ENCODE measurements at places on chromosomes 16 and 17.

- peak; percentile 35 for DNase-seq
These were observed 5.3 kb upstream of the WIPI1 start for GRCh38 chr17:68462381-68463210.

DNA sequence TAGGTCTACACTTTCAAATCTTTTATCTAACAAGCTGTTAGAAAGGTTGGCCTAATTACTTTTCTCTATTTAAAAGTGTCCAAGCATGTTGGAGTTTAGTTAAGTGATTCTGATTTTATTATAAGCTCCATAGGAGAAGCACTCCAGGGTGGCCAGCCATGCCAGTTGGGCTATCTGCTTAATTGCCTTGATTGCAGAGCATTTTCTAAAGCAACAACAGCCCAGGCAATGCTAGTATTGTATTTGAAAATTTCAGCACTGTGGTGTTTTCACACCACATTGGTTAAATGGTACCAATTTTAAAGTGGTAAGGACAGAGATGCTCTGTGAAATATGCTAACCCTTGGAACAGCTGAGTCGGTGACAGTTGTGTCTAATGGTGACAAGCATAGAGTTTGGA is 510.5 kb upstream of the CDH8 start:
- DNase-seq: no peak

- DNase-seq: no peak
These were observed 6.7 kb downstream of the TOM1L1 start for GRCh38 chr17:54907376-54907775.

GRCh38 chr16:66696669-66697630 is at the start of gene CMTM4:
CMTM4 (minus strand) TSS chr16:66696743; CDS start chr16:66696525, 218 bp downstream.
- peak; percentile 75 for DNase-seq

DNA sequence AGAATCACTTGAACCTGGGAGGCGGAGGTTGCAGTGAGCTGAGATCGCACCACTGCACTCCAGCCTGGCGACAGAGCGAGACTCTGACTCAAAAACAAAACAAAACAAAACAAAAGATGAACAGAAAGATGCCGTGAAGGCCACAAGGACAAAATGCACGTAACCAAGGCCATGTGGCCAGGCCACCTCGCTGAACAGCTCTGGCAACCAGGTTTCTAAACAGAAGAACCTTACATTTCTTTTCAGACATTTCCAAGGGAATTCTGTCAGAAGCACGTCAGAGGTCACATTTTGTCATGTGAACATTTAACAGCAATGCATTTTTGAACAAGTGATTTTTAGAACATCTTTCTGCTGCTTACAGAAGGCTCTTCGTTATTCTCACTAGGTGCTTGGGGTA is 28.8 kb downstream of the USP22 start:
- DNase-seq: no peak

Data from activated T-helper 1 cell treated with Interleukin-2 at 50 U/mL for 16 hours (primary cell).